ENCODE measurements at places on chromosomes 7 and 10.

DNA sequence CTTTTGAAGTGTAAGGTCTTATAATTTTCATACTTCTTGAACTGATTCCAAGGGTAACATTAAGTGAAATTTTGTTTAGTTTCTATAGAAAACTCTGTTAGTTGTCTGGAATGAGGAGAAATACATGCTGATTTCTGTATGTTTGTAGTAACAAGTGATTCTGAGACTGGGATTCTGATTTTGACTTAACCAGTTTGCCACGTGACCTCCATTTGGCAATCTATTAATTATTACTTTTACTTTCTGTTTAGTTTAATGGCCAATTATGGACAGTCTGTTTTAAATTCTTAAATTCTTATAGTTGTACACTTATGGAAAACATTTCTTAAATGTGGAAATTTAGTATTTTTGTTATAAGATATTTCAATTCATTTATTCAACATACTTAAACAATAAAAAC is 163.1 kb downstream of the ADK start:
- DNase-seq: no peak

GRCh38 chr10:133079836-133080682 is 7.7 kb upstream of the ADGRA1 start:
- no peak for DNase-seq

GRCh38 chr10:42987575-42987974 is 89.3 kb upstream of the RET start:
- DNase-seq: no peak

DNA sequence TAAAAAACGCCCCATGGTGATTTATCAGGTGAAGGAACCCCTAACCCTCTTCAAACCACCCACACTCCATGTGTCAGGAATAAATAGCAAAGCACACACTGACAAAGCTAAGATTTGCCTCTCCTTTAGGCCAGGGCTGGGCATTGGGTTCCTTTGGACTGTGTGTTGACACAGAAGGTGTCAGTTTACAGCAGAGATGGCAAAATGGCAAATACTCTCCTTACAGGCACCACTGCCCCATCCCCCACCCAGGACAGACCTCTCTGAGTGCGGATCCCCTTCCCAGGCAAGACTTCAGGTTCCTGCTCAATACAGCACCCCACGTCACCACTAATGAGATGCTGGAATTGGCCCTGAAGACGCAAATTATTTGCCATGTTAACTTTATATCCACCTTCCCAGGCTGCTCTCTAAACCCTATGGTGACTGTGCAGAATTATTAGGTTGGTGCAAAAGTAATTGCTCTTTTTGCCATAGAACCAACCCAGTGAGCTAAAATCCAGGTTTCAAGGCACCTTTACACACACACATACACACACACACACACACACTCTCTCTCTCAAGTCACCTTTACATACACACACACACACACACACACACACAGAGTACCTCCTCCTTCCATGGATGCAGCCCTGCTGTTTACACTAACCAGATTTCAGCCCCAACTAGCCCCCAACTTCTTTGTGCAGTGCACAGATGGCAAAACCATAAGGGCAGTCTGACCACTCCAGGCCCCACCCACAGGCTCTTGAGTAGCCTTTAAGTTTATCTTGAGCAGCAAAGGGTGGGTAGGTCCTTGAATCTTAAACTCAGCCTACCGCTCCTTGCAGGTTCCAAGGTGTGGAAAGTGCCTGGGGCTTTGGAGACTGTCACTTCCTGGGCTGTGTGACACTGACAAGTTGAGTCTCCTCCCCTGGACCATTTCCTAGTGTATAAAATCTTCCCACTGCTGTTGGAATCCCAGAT is 4.0 kb upstream of the ZCCHC24 start:
- DNase-seq: no peak

GRCh38 chr10:78960316-78960800 is 108.4 kb upstream of the ZMIZ1 start:
- no peak for DNase-seq

DNA sequence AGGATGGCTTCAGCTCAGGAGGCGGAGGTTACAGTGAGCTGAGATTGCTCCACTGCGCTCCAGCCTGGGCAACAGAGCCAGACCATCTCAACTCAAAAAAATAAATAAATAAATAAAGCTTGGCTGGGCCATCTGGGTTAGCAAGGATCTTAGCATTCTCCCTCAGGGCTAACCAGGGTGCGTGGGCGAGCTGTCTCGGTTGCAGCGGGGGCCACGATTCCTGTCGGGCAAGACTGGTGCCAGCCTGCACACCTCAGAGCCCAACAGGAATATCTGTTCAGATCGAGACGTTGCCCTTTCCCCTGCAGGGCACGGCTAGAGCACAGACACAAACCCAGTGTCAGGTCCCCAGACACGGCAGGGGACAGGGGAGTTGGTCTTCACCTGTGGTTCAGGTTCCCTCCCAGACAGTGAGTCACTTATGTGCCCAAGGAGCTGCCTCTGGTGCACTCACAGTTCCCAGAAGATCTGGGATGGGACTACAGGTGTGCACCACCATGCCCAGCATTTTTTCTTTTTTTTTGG is 75.5 kb upstream of the GTF2I start:
- no peak for DNase-seq

DNA sequence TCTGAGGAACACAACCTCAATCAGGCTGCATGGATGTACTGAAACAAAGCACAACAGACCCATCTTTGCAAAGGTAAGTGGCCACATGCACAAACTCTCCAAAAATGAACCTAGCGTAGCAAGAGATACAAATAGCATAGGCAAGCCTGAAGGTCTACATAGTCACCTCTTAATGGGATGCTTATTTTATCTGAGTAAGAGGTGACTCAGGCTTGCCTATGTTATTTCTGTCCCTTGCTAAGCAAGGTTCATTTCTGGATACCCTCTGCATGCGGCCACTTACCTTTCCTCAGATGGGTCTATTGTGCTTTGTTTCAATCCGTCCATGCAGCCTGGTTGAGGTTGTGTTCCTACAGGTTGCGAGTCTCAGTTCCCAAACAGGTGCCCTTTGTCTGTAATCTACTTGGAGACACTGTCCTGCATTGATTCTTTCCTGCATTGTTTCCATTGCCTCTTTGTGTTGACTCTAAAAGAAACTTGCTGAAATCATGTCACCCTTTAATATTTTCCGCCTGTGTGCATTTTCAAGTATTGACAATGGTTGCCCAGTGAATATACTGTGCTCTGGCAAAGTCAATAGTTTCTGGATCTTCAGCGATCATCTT is 291.8 kb upstream of the LYZL1 start:
- DNase-seq: no peak

DNA sequence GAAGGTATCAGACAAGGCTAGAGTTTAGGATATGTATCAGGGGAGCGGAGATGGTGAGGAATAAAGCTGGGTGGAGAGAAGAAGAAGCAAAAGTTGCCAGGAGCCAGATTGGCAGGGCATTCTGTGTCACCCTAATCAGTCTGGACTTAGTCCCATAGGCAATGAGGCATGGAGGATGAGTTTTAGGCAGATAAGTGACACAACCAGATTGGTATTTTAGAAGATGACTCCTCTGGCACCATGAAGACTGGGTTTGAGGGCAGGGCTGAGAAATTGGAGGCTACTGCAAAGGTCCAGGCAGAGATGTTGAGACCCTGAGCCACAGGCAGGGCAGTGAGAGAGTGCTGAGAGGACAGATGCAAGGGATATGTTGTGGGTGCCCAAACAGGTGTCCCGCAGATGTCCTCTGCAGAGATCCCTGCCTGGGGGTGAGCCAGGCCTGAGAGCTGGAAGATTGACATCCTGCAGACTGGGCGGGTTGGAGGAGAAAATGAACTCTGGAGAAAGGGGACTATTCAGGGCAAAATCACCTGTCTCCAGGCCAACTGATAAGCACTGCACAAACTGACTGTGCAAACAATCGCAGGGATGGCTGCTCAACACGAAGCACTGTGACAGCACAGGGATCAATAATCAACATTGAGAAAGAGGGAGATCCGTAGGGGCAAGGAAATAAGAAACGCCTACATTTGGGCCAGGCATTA is 11.9 kb upstream of the HABP2 start:
- DNase-seq: no peak

DNA sequence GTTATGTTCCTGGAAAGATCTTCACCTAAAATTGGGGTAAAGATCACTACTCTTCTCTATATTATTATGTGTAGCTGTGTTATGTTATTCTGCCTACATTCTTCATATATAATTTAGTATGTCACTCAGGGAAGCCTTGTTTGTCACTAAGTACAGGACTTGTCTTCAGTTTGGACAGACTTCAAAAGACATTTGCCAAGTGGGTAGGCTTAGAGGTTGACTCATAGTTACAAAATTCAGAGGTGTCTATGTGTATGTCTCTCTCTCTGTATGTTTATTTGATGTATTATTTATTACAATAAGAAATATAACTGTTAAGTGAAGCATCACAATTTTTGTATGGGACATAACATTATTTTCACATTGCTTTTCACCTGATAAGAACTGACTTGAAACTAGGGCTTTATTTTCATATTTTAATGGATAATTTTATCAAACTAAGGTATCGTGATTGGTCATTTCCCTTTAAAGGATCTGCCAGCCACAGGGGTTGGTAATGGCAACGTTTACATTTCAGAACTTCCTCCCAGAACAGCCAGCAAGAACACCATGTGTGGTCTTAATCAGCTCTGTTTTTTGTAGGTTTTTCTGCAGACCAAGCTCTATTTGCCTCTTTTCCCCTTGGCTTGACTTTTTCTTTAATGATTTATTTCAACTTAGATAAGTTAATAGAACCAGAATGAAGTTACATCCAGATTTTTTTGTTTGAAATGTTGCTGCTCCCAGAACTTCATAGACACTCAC is 262.1 kb upstream of the CACNA2D1 start:
- no peak for DNase-seq

GRCh38 chr7:27693794-27694193 is 31.1 kb upstream of the HIBADH start:
- no peak for DNase-seq

GRCh38 chr10:81866753-81867152 is 8.2 kb upstream of the NRG3 start:
- DNase-seq: no peak

DNA sequence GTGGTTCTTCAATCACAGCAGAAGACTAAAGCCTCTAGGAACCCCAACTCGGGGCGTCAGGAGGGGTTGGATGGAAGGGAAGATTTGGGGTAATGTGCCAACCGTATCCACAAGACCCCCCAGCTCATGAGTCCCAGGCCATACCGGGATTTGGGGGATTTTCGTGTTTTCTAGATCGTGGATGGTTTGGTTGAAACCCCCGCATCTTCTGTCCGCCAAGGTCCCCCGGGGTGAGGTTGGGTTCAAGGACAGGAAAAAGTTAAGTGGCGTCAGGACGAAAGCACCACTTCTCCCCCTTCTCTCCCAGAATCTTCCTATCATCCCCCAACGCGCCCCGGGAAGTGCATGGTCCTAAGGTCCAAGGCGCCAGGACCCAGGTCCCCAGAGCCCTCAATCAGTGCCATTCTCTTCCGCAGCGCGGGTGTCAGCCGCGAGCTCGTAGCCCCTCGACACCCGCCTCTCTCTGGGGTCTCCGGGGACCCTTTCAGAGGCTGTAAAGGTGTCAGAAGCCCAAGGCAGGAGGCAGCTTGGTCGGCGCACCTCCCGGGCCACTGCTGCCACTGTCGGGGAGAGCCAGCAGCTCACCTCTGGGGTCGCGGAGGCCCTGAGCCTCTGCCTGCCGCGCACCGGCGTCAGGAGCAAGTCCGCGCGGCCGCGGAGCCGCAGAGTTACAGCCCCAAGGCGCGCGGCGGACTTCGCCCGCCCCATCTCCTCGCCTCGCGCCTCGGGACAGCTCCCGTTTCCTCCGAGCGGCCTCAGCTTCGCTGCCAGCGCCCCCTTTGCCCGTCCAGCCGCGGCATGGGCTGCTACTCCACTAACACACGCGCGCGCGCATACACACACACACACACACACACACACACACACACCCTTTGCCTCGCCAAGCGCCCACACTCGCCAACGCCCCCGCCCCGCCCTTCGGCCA is 1.5 kb downstream of the MKX start:
- no peak for DNase-seq

Data from cortex of kidney (tissue), 1 donor.